ENCODE measurements at places on chromosomes 12 and 14.

- DNase-seq = no peak
Observed at GRCh38 chr12:2856051-2856450, 788 bp downstream of the TEX52 start.

- DNase-seq = no peak
Observed at GRCh38 chr12:100539202-100539601, 34.3 kb upstream of the GAS2L3 start.

- no peak for DNase-seq
Observed at GRCh38 chr12:7441216-7441615, 2.7 kb downstream of the CD163L1 start.

DNA sequence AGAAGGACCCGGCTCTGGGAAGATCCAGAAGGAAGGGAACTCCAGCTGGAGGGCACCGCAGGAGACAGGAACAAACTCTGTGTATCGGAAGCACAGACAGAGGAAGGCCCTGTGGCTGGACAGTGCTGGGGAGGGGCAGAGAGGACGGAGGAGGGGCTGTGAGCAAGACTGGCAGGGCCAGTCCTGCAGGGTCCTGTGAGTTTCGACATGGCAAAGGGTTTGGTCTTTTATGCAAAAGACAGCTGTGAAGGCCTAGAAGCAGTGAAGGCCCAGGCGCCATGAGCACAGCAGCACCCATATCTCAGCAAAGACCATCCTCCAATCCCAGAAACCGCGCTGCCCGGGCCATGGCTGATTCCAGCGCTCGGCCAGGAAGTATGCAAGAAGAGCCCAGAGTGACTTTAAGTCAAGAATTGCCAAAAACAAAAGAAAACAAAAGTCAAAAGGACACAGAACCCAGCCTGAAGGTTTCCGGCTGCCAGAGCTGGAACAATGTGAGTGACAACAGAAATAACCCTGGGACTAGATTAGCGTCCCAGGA is 126.5 kb downstream of the NCOR2 start:
- no peak for DNase-seq

DNA sequence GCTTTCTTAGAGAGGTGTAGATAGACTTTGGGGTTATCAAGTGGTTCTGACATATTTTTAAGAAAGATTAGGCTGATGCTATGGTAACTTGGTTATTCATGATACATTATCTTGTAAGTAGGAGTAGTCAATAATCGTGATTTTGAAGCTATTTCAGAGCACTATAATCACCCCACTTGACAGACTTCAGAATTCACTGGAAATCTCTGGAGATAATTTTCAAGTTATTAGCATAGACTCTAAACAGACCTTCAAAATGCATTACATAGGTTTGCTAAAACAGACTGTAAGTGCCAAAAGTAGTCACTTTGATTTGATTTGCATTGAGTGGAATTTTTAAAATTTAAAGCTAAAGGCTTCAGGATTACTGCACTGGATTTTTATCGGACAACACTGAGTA is 74.3 kb downstream of the ERGIC2 start:
- no peak for DNase-seq

DNA sequence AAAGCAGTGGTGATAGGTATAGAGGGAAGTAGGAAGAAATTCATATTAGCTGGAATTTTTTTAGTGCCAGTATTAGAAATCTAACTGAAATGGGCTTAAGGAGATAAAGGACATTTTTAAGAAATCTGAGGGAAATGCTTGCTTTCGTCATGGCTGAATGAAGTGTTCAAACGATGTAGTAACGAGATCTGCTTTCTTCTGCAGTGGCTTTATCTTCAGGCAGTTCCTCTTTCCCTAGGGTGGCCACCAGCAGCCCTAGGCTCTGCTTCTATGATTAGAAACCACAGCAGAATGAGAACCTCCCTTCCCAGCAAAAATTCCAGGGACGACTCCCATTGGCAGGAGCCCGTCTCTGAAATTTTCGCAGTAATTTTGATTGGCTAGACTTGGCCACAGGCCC is 163.9 kb upstream of the FRMD6 start:
- no peak for DNase-seq

DNA sequence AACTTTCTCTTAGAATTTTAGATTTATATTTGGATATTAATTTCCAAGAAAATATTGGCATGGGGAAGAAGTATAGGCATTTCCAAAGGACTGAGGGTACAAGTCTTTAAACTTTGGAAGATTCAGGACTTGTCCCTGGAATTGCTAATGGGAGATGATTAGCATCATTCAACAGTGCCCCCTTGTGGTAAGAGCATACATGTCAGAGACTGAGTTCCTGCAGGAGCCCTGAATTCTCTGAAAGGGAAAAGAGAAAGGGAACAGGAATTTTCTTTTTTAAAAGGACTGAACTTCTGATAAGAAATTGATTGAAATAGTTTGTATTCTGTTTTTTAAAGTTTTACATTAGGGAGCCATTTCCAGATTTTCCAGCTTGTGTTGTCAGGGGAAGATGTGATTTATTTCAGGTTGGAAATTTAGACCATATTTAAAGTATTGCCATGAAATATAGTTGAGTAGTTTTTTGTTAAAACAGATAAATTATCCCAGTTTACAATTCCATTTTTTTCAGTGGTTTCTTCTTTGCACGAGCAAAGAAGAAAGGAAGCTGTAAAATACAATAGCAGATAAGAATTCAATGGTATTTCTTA is 44.0 kb upstream of the REP15 start:
- no peak for DNase-seq

- no peak for DNase-seq
Observed at GRCh38 chr14:66359500-66359899, 126.7 kb upstream of the CCDC196 start.

DNA sequence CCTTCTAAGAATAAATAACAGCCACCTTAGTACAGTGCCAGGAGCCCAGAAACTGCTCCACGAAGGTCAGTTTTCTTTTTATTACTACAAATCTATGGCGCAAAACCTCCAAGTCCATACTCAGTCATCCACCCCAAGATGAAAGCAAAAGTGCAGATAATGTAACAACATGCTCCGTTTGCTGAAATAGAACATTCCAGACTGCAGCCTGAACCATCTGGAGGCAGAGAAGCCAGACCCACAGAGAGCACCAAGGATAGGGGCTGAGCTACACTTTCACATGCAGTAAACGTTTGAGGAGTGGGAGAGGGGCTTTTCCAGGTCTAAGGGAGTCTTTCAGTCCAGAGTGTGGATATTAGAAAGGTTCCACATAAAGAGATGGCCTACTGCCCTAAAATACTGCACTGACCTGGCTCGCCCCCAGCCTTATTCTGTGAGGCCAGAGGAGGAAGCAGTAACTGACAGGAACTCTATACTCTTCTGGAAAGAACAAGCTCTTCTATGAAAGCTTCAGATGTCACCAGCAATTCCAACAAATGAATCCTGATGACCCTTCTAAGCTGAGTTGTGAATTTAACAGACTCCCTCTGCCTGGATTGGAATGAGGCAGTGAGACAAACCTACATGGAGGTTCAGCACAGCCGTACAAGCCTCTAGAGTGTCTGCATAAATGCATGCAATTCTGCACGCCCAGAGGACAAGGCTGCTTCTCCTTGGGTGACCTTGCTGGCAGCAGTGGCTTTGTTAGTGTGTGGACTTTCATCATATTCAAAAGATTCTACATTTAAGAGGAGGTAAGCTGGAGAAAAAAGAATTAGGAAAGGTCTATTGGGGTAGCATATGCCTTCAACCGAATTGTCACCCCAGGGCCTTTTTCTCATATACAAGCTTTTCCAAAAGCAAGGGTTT is 153.9 kb upstream of the EGLN3 start:
- no peak for DNase-seq

DNA sequence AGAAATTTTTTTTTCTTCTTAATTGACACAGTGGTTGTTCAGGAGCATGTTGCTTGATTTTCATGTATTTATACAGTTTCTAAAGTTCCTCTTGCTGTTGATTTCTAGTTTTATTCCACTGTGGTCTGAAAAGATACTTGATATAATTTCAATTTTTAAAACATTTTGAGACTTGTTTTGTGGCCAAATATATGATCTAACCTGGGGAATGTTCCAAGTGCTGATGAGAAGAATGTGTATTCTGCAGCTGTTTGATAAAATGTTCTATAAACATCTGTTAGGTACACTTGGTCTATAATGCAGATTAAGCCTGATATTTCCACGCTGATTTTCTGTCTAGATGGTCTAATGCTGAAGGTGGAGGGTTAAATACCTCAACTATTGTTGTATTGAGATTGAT is 151.4 kb upstream of the IFNG-AS1 start:
- DNase-seq = no peak

GRCh38 chr12:21438643-21439042 is 1.2 kb downstream of the PYROXD1 start:
- DNase-seq = no peak

- DNase-seq = no peak
Observed at GRCh38 chr12:96824074-96824837, 82.8 kb upstream of the NEDD1 start.

- no peak for DNase-seq
Observed at GRCh38 chr12:125129179-125129571, 63.9 kb downstream of the AACS start.

DNA sequence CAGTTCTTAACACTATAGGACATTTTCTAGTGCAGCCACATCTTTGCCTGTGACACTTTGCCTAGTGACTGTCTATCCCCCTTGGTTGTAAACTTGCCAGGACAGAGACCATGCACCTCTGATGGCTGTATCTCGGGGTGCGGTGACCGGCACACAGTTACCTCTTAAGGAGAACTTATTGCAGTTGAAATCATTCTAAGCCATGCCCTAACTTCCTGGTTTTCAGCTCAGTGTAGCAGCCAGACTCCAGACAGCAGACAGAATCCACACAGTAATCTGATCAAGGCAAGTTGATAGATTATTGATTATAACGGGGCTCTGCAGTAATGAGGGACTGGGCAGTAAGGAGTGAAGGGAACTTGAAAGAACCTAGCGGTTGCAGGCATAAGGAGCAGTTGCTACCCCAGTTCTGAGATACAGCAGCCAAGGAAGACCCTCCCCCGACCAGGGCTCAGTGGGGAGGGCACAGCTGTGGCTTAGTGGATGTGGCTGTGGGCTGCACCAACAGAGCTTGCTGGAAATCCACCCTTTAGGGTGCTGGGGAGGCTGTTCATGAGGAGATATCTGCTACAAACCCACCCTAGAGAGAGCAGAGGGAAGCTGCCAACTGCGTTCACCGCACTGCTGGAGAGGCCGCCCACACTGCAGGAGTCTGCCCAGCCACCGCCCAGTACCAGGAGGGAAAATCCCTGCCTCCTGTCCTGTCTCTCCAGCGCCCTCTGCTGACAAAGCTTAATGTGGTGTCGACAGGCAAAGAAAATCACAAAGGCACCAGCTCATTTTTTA is 58.2 kb upstream of the BEGAIN start:
- DNase-seq = peak; percentile 79

- DNase-seq = no peak
Observed at GRCh38 chr12:103647267-103647666, 60.2 kb downstream of the STAB2 start.

DNA sequence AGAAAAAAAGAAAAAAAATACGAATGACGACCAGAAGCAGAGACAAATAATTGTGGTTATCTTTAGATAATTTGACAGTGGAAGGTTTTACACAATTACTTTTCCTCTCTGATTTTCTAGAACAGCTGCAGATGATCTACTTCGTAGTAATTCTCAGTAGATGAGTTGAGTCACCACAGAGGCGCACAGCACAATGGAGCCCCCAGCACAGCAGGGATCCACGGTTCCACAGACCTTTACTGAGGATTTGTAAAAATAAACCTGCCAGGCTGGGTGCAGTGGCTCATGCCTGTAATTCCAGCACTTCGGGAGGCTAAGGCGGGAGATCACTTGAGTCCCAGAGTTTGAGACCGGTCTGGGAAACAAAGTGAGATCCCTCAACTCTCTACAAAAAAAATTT is 29.3 kb downstream of the AMN start:
- DNase-seq = no peak

- DNase-seq = no peak
Observed at GRCh38 chr12:92288561-92288960, 142.9 kb upstream of the BTG1 start.

- DNase-seq = no peak
Observed at GRCh38 chr14:103931422-103931821, 3.2 kb downstream of the TDRD9 start.

DNA sequence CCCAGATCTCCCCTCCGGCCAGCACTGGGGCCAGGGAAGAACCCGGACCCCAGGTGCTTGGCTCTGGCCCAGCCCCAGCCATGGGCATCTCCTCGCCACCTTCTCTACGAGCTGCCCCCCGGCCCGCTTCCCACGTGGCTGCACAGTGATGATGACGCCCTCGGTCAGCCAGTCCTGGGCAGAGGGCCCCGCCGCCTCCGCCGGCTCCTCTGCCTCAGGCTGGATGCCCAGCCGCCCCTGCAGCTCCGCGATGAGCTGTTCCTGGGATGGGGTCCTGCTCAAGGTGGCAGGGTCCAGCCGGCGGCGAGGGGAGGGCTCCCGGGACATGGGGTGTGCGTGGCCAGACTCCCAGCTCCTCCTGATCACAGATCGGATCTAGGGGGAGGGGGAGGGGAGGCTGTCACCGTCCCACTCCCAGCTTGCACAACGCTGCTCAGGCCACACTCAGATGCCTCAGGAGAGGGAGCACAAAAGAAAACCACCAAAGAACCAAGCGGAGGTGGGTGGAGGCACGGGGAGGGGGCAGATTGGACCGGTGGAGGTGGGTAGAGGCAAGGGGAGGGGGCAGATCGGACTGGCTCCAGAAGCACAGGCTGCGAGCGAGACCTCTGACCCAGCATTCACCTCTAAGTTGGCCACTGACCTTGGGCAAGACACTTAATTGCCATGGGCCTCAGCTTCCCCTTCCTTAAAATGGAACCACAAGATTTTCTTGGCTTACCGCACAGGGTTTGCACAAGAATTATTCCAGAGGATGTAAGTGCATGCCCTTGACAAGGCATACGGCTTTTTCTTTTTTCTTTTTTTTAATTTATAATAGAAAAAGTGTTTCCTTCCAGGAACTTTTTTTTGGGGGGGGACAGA is 16.1 kb upstream of the RPLP0 start:
- DNase-seq = no peak

DNA sequence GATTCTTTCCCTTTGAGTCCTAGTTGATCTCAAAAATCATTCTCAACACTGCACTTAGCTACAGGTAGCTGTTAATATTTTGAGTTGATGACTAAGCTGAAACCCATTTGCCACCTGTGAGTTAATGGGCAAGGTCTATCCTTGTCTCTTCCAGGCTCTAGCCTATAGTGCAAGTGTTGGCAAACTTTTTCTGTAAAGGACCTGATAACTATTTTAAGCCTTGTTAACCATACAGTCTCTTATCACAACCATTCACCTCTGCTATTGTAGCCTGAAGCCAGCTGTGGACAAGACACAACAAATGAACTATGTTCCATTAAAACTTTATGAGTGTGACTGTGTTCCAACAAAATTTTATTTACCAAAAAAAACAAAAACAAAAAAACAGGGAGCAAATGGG is 19.4 kb downstream of the RAP1B start:
- no peak for DNase-seq

DNA sequence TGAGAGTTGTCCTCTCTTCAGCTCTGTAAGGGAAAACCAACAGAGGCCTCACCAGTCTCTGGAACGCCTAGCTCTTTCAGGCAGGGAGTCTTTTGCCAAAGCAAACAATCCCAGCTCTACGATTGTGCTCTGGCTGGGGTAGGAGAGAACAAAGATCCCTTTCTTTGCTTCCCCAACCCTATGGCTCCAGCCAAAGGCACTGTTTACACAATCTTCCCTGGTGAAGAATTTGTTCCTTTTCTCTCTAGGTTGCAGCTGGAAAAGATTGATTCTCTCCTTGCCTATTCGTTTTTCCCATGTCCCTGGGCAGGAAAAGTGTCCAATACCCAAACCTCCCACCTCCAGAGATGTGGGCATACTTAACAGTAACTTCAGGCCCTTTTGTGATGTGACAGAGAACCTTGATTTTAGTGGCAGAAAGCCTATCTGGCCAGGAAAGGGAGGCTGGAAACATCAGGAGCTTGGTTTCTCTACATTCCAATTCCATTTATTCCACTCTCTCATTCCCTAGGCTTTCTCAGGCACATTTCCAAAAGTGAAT is 16.8 kb downstream of the ATP5MC2 start:
- no peak for DNase-seq
